ENCODE measurements at places on chromosomes 12 and 14. TPM values are rescaled to one million over a fixed set of nuclear protein-coding genes. Genes with fewer than 3 reads are reported as not detected.

DNA sequence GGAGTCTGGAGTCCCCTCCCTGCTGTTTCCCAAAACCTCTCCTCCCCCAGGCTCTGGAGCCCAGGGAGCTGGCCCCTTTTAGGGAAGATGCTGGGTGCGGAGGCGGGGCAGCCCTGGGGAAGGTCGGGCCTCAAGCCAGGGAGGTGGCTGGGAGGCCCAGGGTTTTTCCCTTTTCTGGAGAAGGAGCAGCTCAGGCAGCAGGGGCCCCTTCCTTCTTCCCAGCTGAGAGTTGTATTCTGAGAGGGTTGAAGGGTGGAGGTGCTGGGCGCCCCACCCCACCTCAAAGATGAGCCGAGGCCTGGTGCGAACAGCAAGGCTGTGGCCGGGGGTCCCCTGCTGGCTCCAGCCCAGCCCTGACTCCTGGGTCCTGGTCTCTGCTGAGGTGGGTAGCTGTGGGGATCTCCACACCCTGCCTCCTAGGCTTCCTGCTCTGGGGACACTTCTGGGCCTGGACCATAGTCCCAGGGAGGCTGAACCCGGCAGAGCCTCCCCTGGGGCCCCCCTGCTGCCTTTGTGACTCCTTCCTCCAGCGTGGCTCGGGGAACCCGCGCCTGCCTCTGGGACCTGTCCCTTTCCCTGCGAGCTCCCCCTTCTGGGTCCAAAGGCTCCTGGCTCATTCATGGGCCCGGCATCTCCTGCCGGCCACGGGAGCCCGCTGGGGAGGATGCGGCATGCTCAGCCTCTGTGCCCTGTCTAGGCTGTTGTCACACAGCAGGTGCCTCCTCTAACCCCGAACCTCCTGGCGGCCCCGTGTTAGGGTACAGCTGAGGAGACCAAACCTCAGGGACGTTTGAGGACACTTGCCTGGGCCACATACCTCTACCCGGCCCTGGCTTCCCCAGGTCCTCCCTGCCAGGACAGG, 4.4 kb downstream of the TRMT61A start:
- DNase-seq: no peak

Gene TEX52
- not detected for total RNA-seq

GRCh38 chr12:123398550-123399254, 14.8 kb downstream of the KMT5A start:
- DNase-seq: no peak

Gene BCDIN3D
- 2.9 TPM for total RNA-seq

DNA sequence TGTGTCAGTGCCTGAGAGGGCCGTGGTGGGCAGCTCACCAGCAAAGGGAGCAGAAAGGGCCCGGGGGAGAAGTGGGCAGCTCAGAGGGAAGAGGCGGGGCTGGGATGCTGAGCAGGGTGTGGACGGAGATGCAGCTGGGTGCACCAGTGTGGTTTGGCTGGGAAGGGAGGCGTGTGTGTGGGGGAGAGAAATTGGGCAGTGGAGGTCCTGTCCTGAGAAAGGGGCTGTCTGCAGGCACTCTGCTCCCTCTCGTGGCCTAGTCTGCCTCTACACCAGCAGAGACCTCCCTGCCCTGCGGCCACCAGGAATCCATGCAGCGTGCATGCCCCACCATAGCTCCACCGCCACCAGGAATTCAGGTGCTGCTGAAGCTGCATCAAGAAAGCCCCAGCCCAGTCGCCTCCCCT, 6.4 kb downstream of the TMEM121 start:
- DNase-seq: no peak

GRCh38 chr12:5650829-5651461, 219.0 kb downstream of the NTF3 start:
- no peak for DNase-seq

- DNase-seq: no peak
Measured at GRCh38 chr14:78399316-78399889, 229.2 kb downstream of the NRXN3 start.

Gene HOXC6
- 1.5 TPM for total RNA-seq

DNA sequence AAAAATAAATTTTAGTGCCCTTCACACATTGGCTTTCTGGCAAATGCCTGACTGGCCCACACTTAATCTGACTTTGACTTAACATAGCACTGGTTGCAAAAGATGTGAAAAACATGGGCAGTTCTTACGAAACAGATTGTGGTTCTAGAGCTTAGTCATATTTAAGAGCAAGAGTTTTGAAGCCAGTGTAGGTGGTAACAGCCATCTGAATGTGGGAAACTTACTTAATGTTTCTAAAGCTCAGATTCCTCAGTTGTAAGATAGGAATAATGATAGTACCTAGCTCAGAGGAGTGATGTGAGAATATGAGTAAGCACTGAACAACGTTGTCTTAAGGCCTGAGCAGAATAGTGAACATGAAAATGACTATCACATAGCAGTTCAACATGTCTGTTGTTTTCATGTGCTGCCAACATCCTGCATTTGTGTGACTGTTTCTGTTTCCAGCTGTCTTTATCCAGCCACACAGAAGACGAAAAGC, 262.7 kb downstream of the SYT1 start:
- peak; percentile 85 for DNase-seq

- DNase-seq: no peak
Measured at GRCh38 chr14:50069325-50069724, 47.0 kb downstream of the VCPKMT start.

- no peak for DNase-seq
Measured at GRCh38 chr14:67473290-67474082, 15.0 kb downstream of the TMEM229B start.

Gene VWF
- 0.18 TPM for total RNA-seq

DNA sequence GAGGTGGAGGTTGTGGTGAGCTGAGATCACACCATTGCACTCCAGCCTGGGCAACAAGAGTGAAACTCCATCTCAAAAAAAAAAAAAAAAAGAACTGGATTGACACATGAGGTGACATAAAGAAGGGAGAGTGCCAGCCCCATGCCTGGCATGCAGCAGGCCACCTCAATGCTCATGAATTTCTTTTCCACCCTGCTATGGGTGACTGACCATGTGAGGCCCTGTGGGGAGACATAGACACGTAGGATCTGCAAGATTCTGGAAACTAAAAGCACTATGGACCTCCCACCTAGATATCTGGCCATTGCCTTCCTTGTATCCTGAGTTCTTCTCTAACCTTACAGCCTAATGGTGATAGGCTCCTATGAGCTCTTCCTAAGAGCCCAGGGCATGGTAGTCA, 5.6 kb upstream of the ACTN1 start:
- DNase-seq: no peak

- DNase-seq: no peak
Measured at GRCh38 chr12:1805441-1806081, 14.8 kb upstream of the LRTM2 start.

- peak; percentile 58 for DNase-seq
Measured at GRCh38 chr14:104805326-104805678, 4.4 kb downstream of the ZBTB42 start.

DNA sequence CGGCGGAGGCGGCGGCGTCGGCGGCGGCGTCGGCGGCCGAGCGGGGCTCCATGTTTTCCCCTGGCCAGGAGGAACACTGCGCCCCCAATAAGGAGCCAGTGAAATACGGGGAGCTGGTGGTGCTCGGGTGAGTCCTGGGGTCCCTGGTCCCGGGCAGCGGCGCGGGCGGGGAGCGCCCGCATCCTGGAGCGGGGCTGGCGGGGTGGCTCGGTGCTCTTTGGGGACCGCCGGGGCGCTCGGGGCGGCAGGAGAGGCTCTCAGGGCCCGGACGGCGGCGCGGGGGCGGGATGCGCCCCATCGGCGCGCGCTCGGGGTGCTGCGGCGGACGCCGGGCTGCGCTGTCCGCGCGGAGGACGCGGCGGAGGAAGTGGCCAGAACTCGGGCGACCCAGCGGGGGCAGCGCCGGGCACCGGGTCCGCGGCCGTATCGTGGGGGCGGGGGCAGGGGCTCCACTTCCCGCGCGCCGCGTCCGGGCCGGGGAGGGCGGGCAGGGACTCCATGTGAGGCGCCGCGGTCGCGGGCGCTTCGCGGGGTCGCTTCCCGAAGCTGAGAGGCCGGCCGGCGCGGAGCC, 485 bp downstream of the PELI2 start:
- no peak for DNase-seq

GRCh38 chr12:93750056-93750455, 72.9 kb downstream of the CRADD start:
- no peak for DNase-seq

Gene LRRC74A
- not detected for total RNA-seq

- DNase-seq: no peak
Measured at GRCh38 chr12:12705838-12706520, 10.0 kb upstream of the GPR19 start.

Gene HAL
- total RNA-seq: not detected

Gene CEBPE
- total RNA-seq: not detected

Gene SLC5A8
- not detected for total RNA-seq

DNA sequence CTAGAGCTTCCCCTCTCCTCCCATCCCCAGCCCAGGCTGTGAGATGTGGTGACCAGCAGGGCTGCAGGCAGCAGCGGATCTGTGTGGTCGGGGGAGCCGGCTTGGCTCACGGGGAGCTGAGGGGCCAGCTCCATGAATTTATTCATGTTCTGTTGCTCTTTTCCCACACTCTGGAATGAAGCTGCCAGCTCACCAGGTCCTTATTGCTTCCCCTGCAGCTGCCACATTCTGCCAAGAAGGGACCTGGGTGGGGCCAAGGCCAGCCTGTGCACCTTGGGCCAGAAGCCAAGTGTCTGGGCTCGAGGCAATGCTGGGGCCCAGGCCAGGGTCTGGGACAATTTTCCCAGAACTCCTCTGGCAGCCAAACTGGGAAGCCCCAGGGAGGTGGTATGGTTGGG, 2.5 kb upstream of the C1QL4 start:
- DNase-seq: no peak

DNA sequence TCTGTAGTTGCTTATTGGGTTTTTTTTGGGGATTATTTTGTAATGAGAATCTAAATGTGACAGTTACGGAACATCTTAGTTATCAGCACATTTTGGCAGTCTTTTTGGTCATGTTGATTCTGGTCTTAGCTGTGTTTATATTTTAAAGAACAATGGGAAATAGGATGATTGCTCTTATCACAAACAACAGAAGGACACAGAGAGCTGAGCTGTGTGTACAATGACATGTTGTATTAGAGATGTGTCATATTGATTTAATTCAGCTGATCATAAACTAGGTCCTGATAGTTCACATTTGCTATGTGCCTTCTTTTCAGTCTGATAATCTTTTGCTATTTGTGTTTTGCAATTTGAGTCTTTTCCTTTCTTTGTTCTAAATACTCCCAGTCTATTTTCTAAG, 781.7 kb downstream of the TRHDE start:
- DNase-seq: no peak

GRCh38 chr14:53953828-53954550, 2.6 kb downstream of the BMP4 start:
- peak; percentile 40 for DNase-seq

- no peak for DNase-seq
Measured at GRCh38 chr12:121048442-121048841, 9.4 kb upstream of the OASL start.

Gene ISM2
- not detected for total RNA-seq

DNA sequence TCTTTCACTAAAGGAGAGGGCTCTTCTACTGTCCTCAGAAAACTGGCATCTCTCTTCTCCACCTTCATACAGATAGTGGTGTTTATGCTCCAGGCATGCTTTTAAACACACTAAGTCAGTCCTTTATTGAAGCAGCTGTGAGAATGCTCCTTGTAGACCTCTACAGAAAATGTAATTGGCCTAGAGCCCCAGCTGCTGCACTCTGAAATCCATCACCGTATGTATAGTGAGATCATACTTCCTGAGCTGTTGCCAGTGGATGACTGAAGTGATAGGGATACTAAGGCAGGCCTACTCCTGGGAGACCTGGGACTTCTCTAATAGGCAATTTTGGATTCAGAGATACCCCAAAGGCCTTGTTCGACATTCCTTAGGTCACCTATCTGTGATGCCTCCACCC, 535.4 kb downstream of the RPS29 start:
- DNase-seq: no peak

Gene EGLN3
- not detected for total RNA-seq

Gene RHEBL1
- 0.59 TPM for total RNA-seq

- no peak for DNase-seq
Measured at GRCh38 chr14:85538636-85539035, 8.7 kb downstream of the FLRT2 start.

- no peak for DNase-seq
Measured at GRCh38 chr14:95759941-95760340, 46.0 kb upstream of the TCL1A start.

GRCh38 chr12:5176036-5176435, 132.4 kb downstream of the KCNA5 start:
- DNase-seq: no peak

Gene EML5
- total RNA-seq: 10.1 TPM

Gene GPR132
- not detected for total RNA-seq

DNA sequence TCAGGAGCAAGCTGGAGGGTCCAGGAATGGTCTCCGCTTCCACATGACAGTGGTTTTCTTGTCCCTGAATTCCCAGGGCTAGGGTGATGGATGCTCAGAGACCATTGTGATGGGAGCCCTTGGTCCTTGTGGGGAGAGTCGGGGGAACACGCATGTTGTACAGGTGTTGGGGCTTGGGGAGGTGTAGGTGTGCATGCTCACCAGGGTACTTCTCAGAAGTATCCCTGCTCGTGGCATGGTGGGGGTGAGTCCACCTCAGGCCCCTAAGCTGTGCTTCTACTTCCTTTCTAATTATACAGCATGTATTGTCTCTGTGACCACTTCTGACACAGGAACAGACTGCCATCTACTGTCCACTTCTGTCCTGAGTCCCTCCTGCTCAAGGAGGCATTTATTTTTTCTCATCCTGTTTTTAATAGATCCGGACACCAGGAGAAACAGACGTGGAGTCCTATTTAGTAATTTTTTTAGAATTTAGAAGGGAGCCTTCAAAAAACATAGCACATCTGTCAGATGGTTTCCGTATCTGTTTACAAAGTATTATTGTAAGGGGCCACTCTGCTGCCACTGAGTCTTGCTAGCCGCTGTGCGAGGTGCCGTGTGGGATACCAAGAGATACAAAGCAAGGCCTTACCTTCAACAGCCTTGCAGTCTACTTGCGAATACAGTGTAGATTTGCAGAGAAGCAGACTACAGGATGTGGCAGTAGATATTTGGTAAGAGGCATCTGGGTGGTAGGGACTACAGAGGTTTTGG, 10.5 kb downstream of the NTF3 start:
- peak; percentile 73 for DNase-seq

GRCh38 chr12:127041985-127042625, 1224.9 kb upstream of the TMEM132C start:
- DNase-seq: no peak

DNA sequence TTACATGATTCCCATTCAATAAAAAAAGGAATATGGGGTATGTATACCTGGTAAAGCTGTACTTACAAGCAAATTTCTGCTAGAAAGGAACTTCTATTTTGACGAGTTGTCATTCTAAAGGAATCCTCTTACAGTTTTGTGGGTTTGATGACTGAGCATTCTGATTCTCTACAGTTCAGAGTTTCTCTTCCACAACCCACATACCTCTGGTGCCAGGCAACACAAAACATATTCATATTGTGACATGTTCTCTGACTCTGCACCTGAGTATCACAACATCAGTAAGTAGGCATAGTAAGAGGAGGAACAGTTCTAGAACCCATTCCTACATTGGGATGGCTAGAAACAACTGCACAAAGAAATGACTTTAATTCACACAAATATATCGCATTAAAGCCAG, 636.6 kb downstream of the MED13L start:
- peak; percentile 72 for DNase-seq

Gene LALBA
- total RNA-seq: not detected
